ENCODE measurements at places on chromosomes 7 and 10.

DNA sequence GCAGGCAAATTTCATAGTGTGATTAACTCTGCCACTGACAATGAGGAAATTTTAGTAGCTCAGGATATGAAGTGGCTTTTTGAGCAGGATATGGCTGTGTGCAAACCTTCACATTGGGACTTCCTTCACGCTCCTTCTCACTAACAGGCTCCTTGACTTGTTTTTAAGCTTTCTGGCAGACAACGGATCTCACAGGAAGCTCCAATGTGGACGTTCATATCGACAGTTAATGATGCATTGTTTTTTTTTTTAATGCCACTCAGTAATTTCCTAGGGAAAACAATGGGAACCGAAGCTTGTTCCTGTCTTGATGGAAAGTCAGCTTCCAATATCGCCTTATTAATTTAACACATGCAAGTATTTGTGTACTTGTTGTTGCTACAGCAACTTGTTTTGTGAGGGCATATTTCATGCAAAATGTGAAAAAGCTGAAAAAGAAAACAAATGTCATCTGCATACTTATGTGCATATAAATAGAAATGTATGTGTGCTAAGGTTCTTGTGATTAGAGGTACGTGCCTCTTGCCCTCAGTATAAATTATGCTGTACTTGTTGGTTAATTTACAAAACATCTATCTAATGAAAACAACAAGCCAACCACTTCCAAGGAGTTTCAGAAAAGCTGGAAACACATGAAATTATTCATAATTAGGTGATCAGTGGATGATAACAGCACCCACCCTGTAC is 84.7 kb downstream of the NRP1 start:
- DNase-seq = no peak

DNA sequence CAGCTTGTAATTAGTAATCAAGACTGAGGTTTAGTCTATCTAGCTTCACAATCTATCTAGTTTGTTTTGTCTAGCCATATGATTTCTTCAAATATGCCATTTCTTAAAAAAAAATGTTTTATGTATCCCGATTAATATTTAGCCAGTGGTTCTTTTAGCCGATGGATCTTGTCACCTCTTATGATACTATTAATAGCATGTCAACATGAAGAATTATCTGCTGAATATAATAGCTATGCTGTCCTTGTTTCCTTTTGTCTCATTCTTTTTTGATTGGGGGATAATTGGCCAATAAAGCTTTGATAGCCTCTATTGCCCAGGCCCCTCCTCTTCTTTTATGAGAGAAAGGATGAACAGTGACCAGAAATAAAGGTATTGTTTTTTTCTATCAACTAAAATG is 32.8 kb downstream of the PTEN start:
- no peak for DNase-seq

DNA sequence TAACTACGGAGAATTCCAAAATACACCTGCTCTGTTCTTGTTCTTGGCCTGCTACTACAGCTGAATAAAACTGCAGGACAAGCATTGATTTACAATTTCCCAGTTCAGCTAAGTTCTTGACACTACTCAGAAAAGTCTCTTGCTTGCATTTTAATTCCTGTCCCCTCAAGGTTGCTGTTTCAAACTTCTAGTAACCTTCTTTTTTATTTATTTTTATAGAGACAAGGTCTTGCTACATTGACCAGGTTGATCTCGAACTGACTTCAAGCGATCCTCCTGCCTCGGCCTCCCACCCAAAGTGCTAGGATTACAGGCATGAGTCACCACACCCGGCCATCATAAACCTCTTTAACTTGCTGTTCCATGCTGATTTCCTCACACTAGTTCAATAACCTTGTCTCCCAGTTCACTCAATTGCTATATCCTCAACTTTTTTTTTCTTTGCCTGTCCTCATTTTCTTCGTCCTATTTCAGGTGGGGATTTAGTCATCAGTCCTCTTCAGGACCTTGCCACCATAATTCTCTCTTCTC is 79.9 kb downstream of the ARHGAP21 start:
- DNase-seq = no peak

GRCh38 chr10:118569241-118569881 is 26.1 kb downstream of the PRLHR start:
- DNase-seq = no peak

GRCh38 chr7:72112992-72113391 is 299.1 kb downstream of the CALN1 start:
- no peak for DNase-seq

DNA sequence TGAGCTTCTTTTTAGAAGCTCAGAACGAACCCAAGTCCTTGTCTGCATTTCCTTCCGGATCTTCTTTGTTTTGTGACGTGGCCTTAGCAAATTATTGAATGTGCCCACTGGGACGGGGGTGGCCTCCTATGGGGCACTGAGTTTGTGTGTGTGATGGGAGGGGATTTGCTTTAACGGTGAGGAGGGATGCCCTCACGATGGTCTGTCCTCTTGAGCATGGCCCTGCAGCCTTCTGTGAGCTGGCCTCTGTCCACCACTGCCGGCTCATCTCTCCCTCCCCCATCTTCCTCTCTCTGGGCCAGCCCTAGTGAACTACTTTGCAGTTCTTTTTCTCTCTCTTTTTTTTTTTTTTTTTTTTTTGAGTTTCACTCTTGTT is 62.9 kb upstream of the MKRN1 start:
- DNase-seq = no peak

GRCh38 chr7:21911341-21911875 is 34.3 kb downstream of the CDCA7L start:
- DNase-seq = no peak

DNA sequence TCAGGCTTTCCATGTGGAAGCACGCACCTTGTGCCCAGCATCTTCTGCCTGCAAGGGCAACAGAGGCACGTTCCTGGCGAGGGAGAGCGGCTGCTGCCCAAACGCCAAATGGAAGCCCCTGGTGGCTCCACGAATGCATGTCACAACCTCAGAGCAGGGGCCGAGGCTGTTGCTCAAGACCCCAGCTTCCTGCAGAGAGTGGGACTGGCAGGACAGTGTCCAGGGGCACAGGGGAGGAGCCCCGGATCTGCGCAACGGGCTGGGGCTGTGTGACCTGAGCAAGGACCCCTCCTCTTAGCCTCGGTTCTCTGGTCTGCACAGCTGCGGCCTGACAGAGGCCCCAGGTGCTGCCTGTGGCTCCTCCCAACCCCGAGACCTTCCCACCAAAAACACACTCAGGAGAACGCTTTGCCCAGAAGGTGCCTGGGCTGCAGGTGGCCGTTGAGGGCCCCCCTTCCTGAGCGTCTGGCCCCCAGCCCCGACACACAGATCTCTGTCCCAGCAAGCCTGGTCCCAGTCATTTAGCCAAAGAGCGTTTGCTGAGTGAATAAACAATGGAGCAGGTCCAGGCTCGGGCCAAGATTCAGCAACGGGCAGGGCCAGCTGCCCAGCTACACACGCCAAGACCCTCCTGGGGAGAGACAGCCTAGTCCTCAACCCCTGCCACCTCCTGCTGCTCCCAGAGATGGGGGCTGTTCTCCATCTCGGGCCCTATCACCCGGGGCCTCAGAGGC is 1.2 kb downstream of the MICALL2 start:
- no peak for DNase-seq

DNA sequence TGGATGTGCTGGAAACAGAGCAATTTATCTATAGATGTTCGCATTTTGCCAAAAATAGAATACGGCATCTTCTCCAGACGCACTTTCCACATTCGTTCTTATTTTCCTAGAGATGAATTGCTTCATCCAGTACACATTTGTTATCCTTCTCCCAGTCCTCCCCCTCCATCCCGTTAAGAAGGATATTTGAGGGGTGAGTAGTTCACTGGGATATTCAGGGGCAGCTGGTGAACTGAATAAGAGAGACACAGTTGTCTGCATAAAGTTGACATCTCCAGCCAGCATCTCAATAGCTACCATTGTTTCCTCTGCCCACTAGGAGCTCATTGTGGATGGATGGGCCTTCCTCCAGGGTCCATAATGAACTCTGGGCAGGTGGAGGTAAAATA is 456.8 kb upstream of the NRP1 start:
- DNase-seq = no peak

GRCh38 chr7:105769901-105770628 is 106.3 kb downstream of the ATXN7L1 start:
- DNase-seq = no peak

DNA sequence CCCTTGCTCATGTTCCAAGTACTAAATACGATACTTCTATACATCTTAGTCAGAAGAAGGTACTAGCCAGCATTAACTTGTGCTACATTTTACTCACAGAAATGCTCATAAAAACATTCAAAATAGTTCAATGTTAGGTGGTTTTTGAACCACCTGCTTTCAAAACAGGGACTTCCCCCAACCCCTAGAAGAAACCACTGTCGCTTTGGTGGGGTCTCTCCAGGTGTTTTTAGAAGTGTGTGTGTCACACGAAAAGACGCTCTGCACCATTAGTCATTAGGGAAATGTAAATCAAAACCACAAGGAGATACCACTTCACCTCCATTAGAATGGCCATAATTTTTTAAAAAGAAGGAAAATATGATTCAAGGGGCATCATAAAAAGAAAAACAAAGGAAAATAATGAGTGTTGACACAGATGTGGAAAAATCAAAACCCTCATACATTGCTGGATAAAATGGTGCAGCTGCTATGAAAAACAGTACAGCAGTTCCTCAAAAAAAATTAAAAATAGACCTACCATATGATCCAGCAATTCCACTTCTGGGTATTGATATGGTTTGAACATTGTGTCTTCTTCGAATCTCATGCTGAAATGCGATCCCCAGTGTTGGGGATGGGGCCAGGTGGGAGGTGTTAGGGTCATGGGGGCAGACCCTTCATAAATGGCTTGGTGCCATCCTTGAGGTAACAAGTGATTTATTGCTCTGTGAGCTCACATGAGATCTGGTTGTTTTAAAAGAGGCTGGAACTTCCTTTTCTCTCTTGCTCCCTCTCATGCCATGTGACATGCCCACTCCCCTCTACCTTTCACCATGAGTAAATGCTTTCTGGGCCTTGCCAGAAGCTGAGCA is 74.2 kb downstream of the MALSU1 start:
- no peak for DNase-seq

DNA sequence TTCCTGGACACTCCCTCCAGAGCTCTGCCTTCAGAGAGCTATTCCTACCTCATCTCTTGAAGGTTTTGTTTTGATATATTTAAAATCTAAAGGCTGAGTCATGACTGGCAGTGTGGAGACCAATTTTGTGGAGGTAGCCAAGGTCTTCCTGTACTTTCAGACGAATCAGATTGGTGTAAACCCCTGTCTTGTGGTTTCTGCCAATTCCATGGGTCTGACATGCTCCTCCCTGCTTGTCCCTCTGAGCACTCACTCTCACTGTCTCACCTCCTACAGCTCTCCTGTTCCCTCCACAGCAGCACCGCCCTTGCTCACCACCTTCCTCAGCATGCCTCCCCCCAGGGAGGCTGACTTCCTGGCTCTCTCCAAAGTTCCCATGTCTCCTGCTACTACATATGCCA is 179.8 kb downstream of the NPSR1 start:
- no peak for DNase-seq

- DNase-seq = no peak
Measured at GRCh38 chr7:155911471-155912105, 99.3 kb upstream of the SHH start.

GRCh38 chr7:28586736-28587135 is 174.4 kb downstream of the CREB5 start:
- no peak for DNase-seq

Measured in stimulated activated CD8-positive, alpha-beta memory T cell treated with anti-CD3 and anti-CD28 coated beads, Interleukin-15, amount 100 ng/mL, for 1 hour (primary cell).